ENCODE measurements at places on chromosomes 2 and 18. TPM values are rescaled to one million over a fixed set of nuclear protein-coding genes. Genes with fewer than 3 reads are reported as not detected.

DNA sequence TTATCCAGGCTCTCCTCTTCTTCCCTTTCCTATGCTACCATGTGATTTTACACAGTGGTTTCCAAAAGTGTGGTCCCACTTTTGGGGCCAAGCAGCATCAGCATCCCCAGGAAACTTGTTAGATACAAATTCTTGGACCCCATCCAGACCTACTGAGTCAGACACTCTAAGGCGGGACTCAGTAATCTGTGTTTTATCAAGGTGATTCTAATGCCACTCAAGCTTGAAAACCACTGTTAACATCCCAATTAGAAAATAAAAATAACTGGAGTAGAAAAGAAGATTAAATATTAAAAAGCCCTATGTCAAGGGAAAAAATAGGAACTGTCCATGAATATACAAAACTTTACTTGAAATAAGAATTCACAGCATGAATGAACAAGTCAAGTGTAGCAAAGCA lies 10.8 kb downstream of the DSG2 start:
- peak; percentile 52 for DNase-seq
- H3K4me1 ChIP-seq, result peaks cover 7% of the 10 kb centered on the region
- H3K27me3 ChIP-seq, result no peaks in the 10 kb centered on the region
- no peak overlapping the region for H3K27ac ChIP-seq
- H3K36me3 ChIP-seq, result no peaks in the 10 kb centered on the region
- no peak overlapping the region for H3K4me3 ChIP-seq

GRCh38 chr2:41568648-41569047 lies 479.2 kb upstream of the PKDCC start:
- DNase-seq, result no peak
- no peaks in the 10 kb centered on the region for H3K36me3 ChIP-seq
- H3K27me3 ChIP-seq, result no peaks in the 10 kb centered on the region
- H3K4me3 ChIP-seq, result no peak overlapping the region
- no peaks in the 10 kb centered on the region for H3K4me1 ChIP-seq

Gene VIT
- 31.1 TPM for total RNA-seq

DNA sequence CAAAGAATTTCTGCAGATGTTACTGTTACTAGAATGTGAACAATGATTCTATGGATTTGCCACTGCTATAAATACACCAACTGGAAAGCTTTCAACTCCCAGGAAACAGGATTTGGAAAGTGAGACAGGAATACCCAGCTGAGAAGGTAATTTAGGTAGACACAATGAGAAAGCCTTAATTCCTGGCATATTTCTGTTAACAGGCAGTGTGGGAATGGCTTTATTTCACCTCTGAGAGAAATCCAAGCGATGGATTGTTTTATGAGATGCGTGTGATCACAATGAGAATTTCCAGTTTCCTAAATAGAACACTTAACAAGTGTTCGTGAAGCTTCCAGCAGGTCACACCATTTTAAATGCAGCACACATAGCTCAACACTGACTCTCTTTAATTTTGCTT lies 133.0 kb downstream of the SLC8A1 start:
- H3K4me3 ChIP-seq, result no peak overlapping the region
- no peak for DNase-seq
- H3K4me1 ChIP-seq, result peaks cover 42% of the 10 kb centered on the region
- H3K27ac ChIP-seq, result no peak overlapping the region
- no peaks in the 10 kb centered on the region for H3K27me3 ChIP-seq

DNA sequence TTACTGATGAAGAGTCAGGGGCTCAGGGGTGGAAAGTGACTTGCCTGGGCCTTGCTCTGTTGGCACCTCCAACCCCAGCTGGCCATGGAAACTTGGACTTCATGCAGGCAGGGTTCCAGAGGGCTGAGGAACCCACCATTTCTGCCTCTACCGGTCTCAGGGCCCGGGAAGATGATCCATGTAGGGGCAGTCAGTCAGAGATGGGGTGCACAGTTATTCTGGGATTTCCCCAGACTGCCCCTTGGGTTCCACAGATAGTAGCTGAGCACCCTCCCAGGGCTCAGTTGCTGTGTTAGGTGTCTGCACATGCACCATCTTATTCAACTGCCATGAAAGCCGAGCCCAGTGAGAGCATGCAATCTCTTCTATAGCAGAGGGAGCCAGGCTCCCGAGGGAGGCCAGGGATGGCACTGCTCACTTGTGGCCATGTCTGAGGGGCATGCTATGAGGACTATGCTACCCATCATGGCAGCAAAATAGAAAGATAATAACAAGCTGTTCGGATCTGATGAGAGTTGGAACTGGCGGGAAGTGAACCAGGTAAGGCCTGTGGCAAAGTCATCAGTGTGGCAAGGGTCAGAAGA lies 37.3 kb downstream of the RHOB start:
- no peak overlapping the region for H3K4me3 ChIP-seq
- no peak for DNase-seq
- H3K36me3 ChIP-seq, result no peaks in the 10 kb centered on the region
- no peaks in the 10 kb centered on the region for H3K27me3 ChIP-seq
- H3K27ac ChIP-seq, result no peak overlapping the region
- no peaks in the 10 kb centered on the region for H3K4me1 ChIP-seq

Gene SERPINB12
- total RNA-seq, result not detected

All from osteoblast (primary cell).